Femur (tissue), 1 donor: ENCODE measurements at places on chromosomes 1 and 21.
A peak's percentile ranks its signal among the peaks of the same experiment; 100 is the strongest.

- no peak for DNase-seq
Observed at GRCh38 chr1:44038876-44039657, 7.8 kb upstream of the SLC6A9 start.

DNA sequence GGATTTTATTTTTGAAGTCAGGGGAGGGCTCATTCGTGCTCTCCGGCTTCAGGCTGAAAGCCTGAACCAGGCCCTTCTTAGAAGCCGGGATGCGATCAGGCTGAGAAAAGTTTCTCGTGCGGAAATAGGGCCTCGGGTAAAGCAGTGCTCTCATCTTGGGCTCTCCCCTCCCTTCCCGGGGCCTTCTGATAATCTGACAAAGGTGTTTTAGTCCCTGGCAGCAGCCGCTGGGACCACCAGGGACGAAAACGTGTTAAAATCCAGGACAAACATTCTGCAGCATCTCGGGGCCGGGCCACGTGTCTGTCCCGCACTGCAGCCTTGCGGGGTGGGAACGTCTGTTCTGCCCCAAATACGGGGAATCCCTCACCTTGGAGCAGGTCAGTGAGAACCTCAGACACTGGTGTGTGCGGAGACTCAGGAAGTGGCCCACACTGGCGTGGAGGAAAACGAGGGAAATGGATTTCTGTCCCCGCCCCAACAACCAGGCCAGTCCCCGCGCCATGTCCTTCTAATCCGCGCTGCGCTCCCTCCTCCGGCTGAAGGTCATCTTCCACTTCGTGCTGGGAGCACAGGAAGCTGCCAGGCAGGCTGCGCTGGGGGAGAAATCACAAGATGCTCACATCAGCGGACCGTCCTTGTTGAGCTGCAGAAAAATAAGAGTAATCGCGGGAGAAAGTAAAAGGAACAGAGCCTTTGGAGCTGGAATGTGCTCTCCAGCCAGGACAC is 16.6 kb upstream of the AJAP1 start:
- DNase-seq, result no peak

GRCh38 chr1:175725684-175726083 is 17.7 kb downstream of the TNR start:
- DNase-seq, result peak; percentile 40

GRCh38 chr1:171645553-171646248 is 6.8 kb downstream of the MYOC start:
- peak; percentile 93 for DNase-seq

- no peak for DNase-seq
Observed at GRCh38 chr1:104331763-104332162, 582.1 kb downstream of the AMY1C start.
